ENCODE measurements at places on chromosomes 4 and X.

DNA sequence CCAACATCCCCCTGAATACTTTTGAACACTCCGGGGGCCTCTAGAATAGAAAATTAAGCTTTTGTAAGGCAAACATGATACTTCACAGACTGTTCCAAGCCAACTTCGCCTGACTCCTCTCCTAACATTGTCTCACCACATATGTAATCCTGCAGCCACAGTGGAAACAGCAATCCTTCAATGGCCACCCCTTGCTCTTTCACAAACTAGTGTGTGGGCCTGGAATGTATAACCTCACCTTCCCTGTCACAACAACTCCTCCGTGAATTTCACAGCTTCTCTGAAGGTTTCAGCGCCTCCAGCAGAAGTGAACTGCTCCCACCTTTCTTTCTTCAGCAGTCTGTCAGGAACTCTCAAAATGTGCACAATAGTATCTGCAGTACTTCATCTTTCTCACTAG, 185.1 kb downstream of the ADGRL3 start:
- H3K27ac ChIP-seq, result no peak overlapping the region
- DNase-seq, result no peak
- H3K27me3 ChIP-seq, result no peaks in the 10 kb centered on the region
- H3K36me3 ChIP-seq, result peaks cover 1% of the 10 kb centered on the region
- no peaks in the 10 kb centered on the region for H3K4me1 ChIP-seq

DNA sequence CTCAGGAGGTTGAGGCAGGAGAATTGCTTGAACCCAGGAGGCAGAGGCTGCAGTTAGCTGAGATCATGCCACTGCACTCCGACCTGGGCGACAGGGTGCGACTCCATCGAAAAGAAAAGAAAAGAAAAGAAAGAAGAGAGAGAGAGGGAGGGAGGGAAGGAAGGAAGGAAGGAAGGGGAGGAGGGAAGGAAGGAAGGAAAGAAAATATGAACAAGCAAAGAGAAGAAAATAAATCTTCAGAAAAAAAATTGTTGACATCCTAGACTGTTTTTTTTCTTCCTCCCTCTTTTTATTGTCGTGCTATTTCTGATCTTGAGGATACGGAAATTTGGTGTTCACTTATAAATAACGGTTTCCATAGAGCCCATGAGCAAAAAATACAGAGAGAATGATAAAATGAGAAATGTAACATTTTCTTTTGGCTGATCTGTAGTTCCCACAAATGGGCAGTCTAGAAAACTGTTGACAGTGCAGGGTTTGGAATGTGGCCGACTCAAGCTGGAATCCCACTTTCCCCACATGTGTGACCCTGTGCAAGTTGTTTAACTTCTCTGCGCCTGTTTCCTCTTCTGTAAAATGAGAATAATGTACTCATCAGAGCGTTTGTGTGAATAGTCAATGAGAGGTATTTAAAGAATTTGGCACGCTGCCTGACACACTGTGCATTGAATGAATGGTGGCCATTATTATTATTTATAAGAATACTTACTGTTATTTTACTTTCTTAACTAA, 19.4 kb downstream of the SORBS2 start:
- peaks cover 6% of the 10 kb centered on the region for H3K27me3 ChIP-seq
- no peak overlapping the region for H3K4me3 ChIP-seq
- no peak overlapping the region for H3K27ac ChIP-seq

DNA sequence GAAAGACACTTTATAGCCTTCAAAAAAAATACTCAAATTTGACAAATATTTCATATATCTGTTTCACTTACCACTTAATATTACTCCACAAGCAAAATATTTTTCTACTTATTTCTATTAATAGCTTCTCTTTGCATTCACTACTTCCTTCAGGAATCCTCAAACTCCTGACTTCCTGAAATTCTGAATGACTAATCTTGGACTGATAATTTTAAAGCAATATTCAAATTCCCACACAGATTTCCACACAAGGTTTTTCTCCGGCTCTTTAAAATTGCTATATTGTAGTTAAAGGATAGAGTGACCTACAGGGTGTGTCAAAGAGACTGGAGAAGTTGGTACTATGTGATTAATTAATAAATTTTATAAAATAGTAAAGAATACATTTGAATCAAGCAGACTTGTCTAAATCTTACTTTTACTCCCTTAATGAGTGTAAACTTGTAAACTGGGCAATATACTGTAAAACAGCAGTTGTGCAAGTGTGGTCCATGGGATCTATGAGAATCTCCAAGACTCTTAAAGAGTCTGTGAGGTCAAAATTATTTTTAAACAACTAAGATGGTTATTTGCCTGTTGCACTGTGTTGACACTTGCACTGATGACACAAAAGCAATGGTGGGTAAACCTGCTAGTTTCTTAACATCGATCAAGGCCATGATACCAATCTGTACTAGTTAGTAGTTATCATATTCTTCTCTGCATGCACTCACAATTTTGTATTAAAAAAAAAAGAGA, 44.5 kb downstream of the ANKRD17 start:
- peaks cover 6% of the 10 kb centered on the region for H3K36me3 ChIP-seq
- no peak overlapping the region for H3K27ac ChIP-seq
- peaks cover 34% of the 10 kb centered on the region for H3K4me1 ChIP-seq
- H3K4me3 ChIP-seq, result no peak overlapping the region

DNA sequence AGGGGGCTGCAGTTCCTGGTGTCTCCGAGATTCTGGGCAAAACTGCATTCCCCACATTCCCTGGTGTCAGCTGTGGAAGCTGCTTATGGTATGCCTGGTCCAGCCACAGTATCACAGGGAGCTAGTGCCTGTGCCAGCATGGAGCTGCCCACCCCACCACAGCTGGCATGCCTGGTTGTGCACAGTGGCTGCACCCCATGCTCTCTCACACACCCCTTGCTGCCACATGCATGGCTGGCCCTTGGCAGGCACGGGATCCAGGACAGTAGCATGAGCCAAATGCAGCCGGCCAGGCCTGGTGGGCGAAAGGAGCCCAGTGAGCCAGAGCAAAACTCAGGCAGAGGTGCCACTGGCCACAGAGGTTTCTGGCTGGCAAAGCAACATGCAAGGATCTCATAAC, 418.0 kb upstream of the SPOCK3 start:
- H3K27me3 ChIP-seq, result no peaks in the 10 kb centered on the region
- H3K36me3 ChIP-seq, result no peaks in the 10 kb centered on the region
- no peaks in the 10 kb centered on the region for H3K4me1 ChIP-seq

GRCh38 chrX:123859846-123860838, at the start of gene XIAP:
XIAP (plus strand) TSS chrX:123860053; CDS start chrX:123885663, 25,610 bp downstream.
- H3K4me1 ChIP-seq, result peaks cover 13% of the 10 kb centered on the region
- peak within 1 kb of the TSS; percentile 91 for H3K27ac ChIP-seq
- H3K27me3 ChIP-seq, result no peaks in the 10 kb centered on the region
- H3K36me3 ChIP-seq, result peaks cover 13% of the 10 kb centered on the region
- peak; percentile 47 for DNase-seq
- peak within 1 kb of the TSS; percentile 81 for H3K4me3 ChIP-seq

DNA sequence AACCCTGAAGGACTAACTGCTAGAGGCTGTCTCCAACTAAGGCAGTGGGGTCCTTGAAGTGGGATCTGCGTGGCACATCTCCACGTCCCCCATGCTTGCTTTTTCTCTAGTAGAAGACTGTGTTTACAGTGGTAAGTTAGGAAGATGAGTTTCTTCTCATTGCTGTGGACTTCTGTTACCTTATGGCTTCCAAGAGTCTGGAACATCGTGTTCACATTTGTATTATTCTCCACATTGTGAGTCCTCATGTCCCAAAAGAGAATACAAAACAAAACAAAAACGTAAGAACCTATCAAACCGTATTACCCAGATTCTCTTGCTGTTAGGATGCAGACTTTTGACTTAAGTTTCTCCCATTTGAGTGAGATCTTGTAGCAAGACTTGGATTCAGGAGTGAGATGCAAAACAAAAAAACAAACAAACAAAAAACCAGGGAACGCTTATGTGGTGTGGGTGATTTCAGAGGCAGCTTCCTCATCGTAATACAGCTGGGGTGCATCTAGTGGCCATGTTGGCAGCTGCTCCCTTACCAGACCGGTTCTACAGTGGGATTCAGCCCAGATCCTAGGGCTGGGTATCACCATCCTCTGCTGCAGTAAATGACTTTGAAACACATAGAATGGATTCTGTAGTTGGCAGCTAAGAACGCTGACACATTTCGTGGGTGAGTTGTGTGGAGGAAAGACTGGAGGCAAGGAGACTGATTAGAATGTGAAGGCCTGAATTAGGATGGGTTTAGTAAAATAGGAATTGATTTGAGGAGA, 41.3 kb downstream of the TMEM131L start:
- H3K27ac ChIP-seq, result peak overlapping the region; percentile 4
- H3K27me3 ChIP-seq, result no peaks in the 10 kb centered on the region
- peaks cover 59% of the 10 kb centered on the region for H3K4me1 ChIP-seq
- no peak overlapping the region for H3K4me3 ChIP-seq

DNA sequence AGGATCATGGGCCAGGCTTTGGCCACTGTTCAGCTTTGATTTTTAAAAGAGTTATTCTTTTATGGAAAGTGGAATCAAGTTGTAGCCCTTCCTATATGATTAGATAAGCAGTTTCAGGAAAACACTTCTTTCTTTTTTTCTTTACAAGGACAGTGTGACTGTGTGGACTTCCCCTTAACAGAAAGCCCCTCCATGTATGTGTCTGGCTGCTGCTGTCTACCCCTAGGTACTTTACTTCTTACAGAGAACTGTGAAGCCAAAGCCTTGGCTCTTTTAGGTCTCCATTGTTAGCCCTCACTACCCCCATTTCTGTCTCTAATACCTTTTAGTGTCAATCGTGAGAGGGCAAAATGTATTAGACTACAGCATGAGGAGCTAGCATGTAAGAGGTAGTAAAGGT, 19.1 kb downstream of the VSIG1 start:
- H3K4me3 ChIP-seq, result no peak overlapping the region
- DNase-seq, result no peak
- H3K4me1 ChIP-seq, result no peaks in the 10 kb centered on the region

DNA sequence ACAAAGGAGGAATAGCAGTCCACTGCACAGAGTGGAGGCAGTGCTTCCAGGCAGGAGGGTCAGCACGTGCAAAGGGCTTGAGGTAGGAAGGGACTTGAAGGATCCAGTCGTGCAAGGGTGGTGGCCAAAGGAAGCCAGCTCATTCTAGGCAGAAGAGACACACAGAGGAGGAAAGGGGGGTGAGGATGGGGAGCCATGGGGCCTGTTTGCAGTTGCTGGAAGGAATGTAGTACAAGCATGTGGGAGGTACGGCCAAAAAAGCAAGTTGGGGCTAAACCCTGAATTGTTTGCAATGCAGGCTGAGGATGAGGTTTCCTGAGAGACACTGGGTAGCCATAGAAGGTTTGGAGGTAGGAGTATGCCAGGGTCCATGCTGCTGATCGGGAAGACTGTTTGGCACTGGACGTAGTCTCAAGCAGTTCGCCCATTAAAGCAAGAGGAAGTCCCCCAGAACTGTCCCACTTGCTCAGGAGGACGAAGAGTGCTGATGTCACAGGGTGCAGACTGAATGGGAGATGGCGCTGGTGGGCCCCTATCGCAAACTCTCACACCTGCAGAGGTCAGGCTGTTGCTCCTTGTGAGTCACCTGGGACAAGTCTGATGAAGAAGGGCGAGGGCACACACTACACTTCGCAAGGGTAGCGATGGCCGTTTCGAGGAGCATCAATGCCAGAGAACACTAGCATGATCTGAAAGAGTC, 9.1 kb upstream of the MAN2B2 start:
- H3K4me1 ChIP-seq, result peaks cover 10% of the 10 kb centered on the region
- peaks cover 3% of the 10 kb centered on the region for H3K36me3 ChIP-seq
- no peak overlapping the region for H3K27ac ChIP-seq

- no peak overlapping the region for H3K27ac ChIP-seq
- no peaks in the 10 kb centered on the region for H3K27me3 ChIP-seq
- no peak overlapping the region for H3K4me3 ChIP-seq
- DNase-seq, result no peak
Observed at GRCh38 chr4:73713650-73714049, 26.7 kb upstream of the CXCL8 start.

DNA sequence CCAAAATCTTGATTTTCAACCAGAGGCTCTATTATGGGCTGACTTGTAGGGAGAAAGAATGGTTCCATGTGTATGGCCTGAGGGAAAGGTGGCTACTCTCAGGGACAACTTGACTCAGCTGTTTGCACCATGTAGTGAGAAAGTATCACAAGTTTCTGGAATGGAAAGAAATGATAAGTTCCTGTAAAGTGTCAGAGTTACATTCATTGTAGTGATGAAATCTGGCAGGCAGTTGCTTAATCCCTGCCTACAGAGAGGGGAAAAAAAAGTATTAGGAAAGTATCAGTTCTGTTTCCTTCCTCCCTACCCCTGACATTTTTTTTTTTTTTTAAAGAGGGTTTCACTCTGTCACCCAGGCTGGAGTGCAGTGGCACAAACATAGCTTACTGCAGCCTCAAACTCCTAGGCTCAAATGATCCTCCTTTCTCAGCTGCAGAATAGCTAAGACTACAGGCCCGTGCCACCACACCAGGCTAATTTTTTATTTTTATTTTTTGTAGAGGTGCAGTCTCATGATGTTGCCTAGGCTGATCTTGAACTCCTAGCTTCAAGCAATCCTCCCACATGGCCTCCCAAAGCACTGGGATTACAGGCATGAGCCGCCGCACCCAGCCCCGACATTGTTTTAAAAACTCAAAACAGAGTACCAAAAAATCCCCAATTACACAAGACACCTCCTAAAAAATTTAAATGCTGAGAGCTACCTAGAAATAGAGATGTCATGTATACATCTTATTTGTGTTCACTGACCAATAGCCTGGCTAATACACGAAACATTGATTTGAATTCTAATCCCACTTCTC, 4.8 kb upstream of the FBXL5 start:
- H3K27ac ChIP-seq, result no peak overlapping the region
- H3K27me3 ChIP-seq, result no peaks in the 10 kb centered on the region
- DNase-seq, result no peak
- H3K4me3 ChIP-seq, result no peak overlapping the region
- peaks cover 8% of the 10 kb centered on the region for H3K36me3 ChIP-seq

GRCh38 chr4:68734095-68734494, 63.6 kb upstream of the UGT2B15 start:
- no peak overlapping the region for H3K27ac ChIP-seq
- DNase-seq, result no peak
- no peaks in the 10 kb centered on the region for H3K27me3 ChIP-seq
- no peaks in the 10 kb centered on the region for H3K4me1 ChIP-seq

DNA sequence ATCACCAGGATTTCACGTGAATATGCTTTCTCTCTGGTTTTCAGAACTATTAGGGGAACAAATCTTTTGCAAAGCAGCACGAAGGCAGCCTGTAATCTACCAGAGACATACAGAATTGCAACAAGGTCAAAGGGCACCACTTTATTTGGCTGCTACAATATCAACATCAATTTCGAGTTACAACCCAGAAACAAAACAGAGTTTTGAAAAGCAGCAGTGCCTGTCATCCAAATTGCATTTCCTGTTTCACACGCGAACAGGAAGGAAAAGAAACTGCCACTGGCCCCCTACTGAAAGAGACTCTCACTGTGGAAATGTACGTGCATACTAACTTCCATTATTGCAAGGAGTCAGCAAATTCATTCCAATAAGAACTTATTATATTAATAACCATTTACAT, 17.1 kb upstream of the C1QTNF7 start:
- H3K36me3 ChIP-seq, result no peaks in the 10 kb centered on the region
- H3K27ac ChIP-seq, result peak overlapping the region; percentile 71
- peaks cover 6% of the 10 kb centered on the region for H3K27me3 ChIP-seq
